H9 (cell line): ENCODE measurements at places on chromosomes 6 and 20. TPM values are rescaled to one million over a fixed set of nuclear protein-coding genes. Genes with fewer than 3 reads are reported as not detected.

GRCh38 chr20:63876489-63877036 is 11.5 kb downstream of the TPD52L2 start:
- H3K4me1 ChIP-seq: no peaks in the 10 kb centered on the region
- peaks cover 64% of the 10 kb centered on the region for H3K36me3 ChIP-seq
- no peak overlapping the region for H3K4me3 ChIP-seq
- DNase-seq: no peak
- H3K27me3 ChIP-seq: no peaks in the 10 kb centered on the region

- no peak overlapping the region for H3K27ac ChIP-seq
- no peak overlapping the region for H3K4me3 ChIP-seq
- H3K4me1 ChIP-seq: no peaks in the 10 kb centered on the region
- H3K27me3 ChIP-seq: no peaks in the 10 kb centered on the region
- no peak for DNase-seq
Measured at GRCh38 chr6:132344811-132345210, 56.5 kb downstream of the MOXD1 start.

GRCh38 chr6:52536424-52536916 is 40.4 kb downstream of the TRAM2 start:
- no peaks in the 10 kb centered on the region for H3K27me3 ChIP-seq
- H3K36me3 ChIP-seq: peaks cover 5% of the 10 kb centered on the region; the same call in 1 of the 2 replicates
- no peak overlapping the region for H3K4me3 ChIP-seq

The PNLDC1 gene
- not detected in 2 replicates for total RNA-seq
